ENCODE measurements at places on chromosomes 16 and 17. TPM values are rescaled to one million over a fixed set of nuclear protein-coding genes. Genes with fewer than 3 reads are reported as not detected.

DNA sequence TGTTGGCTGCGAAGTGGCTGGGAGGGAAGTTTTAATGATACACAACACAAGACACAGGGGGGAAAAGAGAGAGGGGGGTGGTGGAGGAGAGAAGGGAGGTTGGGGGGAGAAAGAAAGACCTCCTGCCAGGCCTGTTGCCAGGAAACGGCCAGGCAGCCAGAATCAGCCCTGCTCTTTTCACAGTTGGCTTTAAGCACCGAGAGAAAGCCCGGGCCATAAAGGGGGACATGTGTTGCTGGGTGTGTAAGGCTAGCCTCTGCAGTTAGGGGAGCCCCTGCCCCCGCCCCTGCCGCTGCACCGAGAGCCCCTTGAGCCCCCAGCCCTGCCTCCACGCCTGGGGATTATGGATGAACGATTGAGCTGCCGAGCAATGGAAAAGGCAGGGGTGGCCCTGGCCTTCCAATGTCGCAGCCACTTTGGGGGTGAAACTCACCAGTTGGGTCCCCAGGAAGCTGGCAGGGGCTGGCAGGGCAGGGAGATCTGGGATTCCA, 13.9 kb upstream of the WNT3 start:
- no peak for DNase-seq

DNA sequence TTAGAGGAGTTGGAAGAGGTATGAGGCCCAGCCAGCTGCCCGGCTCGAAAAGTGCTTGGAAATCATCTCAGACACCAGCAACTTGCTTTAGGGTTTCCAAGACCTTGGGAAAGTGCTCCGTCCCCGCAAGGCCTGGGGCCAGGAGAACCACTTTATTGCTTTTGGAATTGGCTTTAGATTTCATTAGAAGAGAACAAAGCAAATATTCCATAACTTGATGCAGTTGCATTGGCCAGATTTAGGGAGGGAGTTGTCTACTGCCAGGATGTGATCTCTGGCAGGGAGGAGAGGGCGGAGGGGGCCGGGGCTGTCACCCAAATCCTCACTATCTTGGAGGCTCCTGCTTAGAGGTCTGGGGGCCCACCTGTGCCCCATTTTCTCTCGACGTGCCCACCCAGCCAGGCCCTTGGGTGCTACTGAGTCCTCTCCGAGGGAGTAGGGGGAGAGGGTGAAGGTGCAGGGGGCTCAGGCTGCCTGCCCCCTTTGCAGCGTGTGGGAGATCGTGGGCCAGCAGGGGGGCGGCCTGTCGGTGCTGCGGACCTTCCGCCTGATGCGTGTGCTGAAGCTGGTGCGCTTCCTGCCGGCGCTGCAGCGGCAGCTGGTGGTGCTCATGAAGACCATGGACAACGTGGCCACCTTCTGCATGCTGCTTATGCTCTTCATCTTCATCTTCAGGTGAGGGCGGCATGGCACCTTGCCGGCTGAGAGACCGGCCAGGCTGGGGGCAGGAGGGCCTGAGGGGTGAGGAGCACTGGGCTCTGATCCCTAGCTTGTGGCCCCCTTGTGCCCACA, 30.6 kb downstream of the CACNA1G start:
- DNase-seq: no peak

GRCh38 chr17:16483021-16483645, 8.9 kb downstream of the LRRC75A start:
- DNase-seq: no peak

- DNase-seq: no peak
These were observed 785.6 kb upstream of the SOX9 start for GRCh38 chr17:71335212-71335611.

DNA sequence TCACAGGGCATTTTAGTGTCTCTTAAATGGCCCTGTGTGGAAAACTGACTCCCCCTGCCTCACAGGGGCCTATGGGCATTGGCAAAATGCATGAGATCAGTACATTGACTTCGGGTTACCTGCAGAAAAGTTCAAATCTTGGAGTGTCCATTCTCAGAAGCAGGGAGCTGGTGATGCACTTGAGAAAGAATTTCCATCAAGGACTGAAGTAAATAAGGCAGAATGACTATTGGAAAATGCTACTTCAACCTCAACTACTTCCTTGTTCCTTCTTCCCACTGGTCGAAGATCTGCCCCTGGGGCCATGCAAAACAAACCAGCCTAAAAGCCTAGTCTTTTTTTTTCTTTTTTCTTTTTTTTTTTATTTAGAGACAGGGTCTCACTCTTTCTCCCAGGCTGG, 13.8 kb upstream of the GSDMA start:
- no peak for DNase-seq

DNA sequence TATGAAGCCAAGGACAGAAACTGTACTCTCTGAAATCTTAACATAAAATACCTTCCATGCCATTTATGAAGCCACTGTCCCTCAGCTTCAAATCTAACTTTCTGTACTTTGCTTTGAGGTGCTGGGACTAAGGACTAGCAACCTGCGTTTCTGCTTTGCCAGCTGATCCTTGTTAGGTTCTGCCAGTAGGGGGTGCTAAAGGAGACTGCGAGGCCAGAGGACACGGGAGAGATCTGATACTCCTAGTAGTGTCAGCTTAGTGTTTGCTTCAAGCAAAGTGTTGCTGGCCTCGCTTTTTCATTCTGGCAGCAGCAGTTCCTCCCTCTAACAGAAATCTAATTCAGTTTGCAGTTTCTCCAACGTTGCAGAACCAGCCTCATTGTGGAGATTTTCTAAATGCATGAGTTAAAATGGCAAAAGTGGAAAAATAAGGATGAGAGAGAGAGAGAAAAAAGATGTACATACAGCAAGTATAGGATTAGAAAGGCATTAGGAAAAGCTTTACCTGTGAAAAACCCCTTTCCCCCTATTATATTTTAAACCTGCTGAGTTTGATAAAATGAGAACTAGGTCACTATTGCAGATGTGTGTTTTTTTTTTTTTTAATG, 297.5 kb downstream of the CA10 start:
- no peak for DNase-seq

GRCh38 chr17:2042390-2042847, 597 bp downstream of the OVCA2 start:
- no peak for DNase-seq

DNA sequence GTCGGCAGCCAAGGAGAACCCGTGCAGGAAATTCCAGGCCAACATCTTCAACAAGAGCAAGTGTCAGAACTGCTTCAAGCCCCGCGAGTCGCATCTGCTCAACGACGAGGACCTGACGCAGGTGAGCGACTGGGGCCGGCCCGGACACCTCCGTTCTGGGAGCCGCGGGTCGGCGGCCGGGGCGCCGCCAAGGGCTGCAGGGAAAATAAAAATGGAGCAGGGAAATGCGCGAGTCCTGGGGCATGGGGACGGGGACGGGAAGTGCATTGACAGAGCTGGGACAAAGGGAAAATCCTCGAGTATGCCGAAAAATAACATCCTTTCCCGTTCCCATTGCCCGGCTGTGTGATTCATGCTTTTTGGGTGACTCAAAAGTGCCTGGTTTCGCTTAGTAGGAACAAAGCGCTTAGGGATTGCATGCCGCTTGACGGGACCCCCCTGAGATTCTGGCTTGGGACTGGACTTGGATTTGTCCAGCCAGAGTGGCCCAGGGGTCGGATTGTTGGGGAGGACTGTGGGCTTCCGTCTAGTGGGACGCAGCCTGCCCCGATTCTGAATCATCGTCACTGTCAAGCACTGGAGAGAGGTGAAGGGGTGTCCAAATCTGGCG, 699 bp downstream of the MPRIP start:
- DNase-seq: peak; percentile 66

DNA sequence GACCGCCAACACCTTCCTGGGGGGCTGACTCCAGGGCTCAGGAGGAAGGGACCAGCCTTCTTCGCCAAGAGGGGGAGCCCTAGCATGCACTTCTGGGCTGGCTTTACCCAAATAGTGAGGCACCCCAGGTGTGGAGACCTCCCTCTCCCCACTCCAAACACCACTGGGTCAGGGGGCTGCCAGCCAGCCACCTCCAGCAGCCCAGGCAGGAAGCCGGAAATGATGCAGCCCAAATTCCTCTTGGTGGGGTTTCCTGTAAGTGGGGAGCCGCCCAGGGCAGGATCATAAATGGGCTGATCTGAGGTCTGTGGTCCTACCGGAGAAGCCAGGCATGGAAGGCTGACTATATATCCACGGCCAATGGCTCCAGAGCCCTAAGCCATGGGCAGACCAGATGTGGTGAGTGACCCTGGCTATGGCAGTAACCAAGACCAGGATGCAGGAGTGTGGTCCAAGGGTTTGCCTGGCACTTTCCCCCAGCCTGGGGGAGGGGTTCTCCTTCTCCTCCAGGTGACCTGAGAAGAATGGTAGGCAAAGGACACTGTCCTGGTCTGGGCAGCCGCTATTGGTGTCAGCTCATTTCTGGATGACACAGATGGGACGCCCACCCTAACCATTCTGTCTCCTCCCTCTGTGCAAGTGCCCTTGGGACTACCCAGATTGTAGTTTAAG, 4.2 kb downstream of the GIT1 start:
- no peak for DNase-seq

- DNase-seq: no peak
These were observed 71.3 kb upstream of the TBX2 start for GRCh38 chr17:61328351-61328750.

HIRIP3 gene
- total RNA-seq: 11.1 TPM

PLLP gene
- 121 TPM for total RNA-seq

CDH13 gene
- 7.5 TPM for total RNA-seq

TSPOAP1 gene
- total RNA-seq: 17.8 TPM

EFTUD2 gene
- total RNA-seq: 75.2 TPM

MKS1 gene
- 18.7 TPM for total RNA-seq

STH gene
- total RNA-seq: not detected
